ENCODE measurements at places on chromosomes 2 and 18.

GRCh38 chr2:100262046-100262445 is 60.3 kb downstream of the LONRF2 start:
- no peak for DNase-seq

- no peak for DNase-seq
Measured at GRCh38 chr18:49907346-49907929, 94.1 kb upstream of the ACAA2 start.

DNA sequence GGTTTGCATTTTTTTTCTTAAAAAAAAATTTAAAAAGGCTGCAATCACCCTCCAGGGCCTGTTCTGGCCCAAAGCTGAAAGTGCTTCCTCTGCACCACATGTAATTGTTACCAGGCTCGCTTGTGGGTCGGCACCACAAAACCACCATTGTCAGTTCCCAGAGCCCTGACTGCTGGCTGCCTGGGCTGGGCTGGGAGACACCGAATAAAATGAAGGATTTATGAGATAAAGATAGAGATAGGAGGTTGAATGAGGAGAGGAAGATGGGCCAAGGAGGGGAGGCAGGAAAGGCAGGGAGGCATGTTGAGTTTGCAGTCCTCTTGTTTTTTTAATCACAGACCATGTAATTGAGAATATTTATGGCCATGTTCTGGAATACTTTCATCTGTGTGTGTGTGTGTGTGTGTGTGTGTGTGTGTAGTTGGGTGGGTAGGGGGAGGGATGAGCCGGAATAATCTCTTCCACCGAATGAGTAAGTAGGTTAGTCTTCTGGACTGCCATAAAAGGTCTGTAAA is 14.7 kb downstream of the NRP2 start:
- no peak for DNase-seq

DNA sequence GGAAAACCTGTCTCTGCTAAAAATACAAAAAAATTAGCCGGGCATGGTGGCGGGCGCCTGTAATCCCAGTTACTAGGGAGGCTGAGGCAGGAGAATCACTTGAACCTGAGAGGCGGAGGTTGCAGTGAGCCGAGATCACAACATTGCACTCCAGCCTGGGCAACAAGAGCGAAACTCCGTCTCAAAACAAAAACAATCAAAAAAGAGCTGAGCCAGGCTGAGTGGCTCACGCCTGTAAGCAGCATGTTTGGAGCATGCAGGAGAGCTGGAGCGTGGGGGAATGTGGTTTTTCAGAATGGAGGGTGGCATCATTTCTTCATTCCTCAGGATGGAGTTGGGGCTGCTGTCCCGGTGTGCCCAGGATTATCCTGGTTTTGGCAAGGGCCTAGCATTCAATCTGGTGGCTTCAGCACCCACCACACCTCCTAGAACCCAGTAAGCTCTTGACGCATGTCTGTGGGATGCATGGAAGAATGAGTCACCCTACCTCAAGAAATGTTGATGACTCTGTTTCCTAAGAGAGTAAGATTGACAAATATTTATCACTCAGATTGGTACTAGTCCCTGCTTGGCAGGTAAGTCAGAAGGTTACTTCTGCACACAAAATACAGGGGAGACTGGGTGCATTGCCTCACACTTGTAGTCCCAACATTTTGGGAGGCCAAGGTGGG is 90.2 kb upstream of the ODC1 start:
- DNase-seq, result no peak

- DNase-seq, result no peak
Measured at GRCh38 chr2:45301307-45302277, 292.3 kb upstream of the SIX2 start.

DNA sequence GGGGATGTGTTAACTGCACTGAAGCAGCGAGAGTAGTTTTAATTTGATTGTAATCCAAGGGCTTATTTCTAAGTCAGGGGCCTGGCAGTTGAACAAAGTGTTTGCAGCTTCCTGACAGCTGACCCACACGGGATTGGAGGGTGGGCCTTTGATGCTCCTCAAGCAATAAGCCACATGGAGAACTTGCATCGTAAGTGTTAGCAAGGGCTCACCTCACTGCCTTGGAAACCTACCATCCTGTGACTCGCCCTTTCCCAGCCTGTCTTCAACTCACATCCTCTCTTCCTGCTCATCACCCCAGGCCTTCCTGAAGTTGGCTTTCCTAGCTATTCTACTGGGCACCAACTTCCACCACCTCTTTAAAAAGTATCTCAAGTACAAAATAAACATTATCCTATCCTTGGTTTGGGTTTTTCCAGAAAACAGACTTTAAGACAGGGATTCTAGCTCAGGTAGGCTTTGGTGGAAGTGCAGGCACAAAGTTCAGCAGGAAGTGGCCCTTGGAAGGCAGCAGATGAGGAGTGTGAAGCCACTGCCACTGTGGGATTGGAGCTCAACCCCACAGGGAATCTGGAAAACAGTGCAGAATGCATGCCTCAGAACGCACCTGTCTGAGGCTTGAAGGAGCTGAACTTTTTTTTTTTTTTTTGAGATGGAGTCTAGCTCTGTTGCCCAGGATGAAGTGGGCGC is 31.6 kb downstream of the B3GNT2 start:
- no peak for DNase-seq
